ENCODE measurements at places on chromosomes 7 and 10. TPM values are rescaled to one million over a fixed set of nuclear protein-coding genes. Genes with fewer than 3 reads are reported as not detected.

DNA sequence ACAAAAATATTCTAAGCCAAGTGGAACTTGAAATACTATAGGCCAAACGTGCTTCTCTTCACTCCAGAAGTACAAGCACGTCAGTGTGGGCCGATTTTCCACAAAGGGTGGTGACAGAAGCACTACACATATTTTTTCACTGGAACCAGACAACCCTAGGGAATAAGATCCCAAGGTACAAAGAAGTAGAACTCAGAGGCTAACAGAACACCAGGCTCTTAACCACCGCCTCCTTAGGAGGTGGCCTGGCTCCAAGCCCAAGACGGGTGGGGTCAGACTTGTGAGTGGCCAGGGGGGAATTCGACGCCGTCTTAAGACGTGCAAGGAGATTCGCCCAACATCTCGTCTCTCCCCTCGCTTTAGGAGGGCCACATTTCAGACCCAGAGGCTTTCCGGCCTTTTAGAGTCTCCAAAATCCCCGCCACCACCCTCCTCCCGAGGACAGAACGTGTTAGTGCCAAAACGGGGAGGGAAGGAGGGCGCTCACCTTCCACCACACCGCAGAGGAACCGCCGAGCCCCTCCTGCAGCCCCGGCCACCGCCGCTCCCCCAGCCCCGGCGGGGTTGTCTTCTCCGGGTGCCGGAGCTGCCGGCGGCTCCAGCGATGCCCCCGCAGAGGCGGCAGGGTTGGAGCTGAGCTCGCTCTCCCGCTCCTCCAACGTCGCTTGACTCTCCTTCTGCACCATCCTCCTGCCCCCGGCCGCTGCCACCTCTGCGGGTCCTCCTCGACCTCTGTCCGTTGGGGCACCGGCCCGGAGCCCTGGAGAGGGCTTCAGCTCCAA is 716 bp downstream of the OGA start:
- DNase-seq = no peak

DNA sequence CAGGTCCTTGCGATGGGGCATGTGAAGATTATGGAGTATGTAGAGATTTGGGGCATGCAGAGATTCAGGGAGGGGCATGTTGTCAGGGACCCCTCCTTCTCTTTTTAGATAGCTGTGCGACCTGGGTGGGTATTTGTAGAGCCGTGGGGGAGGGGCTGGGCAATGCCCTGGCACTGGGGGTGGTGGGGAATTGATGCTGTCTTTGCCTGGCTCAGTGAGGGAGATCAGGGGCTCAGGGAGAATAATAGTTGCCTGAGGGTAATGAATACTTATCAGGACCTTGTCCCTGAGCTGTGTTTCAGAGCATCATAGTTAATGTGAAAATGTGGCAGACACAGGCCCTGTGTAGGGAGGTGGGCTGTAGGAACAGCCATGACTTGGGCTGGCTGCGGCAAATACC is 3.5 kb downstream of the RAMP3 start:
- no peak for DNase-seq

GRCh38 chr10:98170249-98171117 is 36.0 kb downstream of the R3HCC1L start:
- peak; percentile 11 for DNase-seq

GRCh38 chr10:124302951-124303505 is 115.7 kb downstream of the OAT start:
- DNase-seq = no peak

DNA sequence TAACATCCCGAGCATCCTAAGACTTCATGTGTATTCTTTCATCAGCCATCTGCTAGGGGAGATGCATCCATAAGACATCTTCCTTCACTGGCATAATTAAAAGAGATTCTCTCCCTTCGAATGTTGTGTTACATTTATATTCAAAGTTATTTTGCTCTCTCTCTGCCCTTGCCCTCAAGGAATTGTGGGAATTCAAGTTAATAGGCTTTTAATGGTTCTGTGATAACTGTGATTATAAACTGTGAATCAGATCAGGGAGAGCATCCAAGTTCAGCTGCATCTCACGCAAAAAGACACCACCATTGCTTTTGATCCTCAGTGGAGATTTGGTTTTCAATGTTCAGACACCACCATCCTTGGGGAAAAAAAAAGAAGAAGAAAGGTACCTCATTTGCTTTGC is 9.2 kb upstream of the TEX36 start:
- no peak for DNase-seq

DNA sequence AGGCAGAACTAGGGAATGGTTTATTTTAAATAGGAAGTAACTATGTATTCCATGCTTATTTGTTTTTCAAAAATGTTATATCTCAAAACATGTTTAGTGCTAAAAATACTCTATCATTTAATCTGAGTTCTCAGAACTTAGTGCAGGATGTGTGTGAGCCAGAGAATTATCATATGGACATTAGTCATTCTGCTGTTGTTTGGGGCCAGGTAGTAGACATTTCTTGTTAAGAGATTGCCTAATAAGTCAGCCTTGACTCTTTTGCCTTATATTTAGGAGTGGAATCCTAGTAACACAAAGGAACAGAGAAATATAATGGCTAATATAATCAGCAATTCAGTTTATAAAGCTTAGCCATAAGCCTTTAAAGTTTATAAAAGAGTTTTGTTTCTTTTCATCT is 149.8 kb downstream of the CCSER2 start:
- no peak for DNase-seq

GRCh38 chr10:125362950-125363349 is 202.6 kb upstream of the CTBP2 start:
- DNase-seq = no peak

GRCh38 chr7:557558-557881 is 37.9 kb upstream of the PDGFA start:
- DNase-seq = no peak

GRCh38 chr7:29224726-29225125 is 30.2 kb downstream of the CHN2 start:
- no peak for DNase-seq

GRCh38 chr7:2172311-2173188 is 60.2 kb downstream of the MAD1L1 start:
- peak; percentile 83 for DNase-seq

DNA sequence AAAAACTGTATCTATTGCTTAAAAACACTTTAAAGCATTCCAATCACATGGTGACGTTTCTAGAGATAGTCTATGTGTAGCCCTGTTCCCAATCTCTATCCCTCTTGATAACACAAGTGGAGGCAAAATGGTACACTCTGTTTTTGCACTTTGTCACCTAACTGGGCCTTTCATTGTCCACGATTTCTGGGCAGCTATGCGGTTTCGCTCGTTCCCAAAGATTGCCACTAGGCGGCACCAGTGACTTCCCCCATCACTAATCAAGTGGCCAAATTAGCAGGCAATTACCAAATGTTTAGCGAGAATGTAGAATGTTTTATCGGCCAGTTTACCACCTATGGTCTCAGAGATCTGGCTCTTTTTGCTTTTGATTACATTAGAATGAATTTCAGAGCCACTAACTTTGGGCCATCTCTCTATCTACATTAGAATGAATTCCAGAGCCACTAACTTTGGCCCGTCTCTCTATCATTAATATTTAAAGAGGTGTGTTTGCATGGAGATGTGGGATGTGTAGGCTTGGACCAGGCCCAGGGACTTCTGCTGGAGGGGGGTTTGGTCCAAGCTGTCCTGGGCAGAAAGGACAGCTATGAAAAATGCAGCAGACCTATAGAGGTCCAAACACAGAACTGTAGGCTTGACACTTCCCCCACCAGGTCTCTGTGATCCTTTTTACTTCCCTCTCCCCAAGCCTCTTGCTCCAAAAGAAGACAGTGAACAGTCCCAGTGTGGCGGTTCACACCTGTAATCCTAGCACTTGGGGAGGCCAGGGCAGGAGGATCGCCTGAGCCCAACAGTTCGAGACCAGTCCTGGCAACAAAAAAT is 90.1 kb downstream of the EPC1 start:
- no peak for DNase-seq

GRCh38 chr10:102398172-102399020 is 2.9 kb downstream of the NFKB2 start:
- no peak for DNase-seq

GRCh38 chr10:46528171-46528671 is 28.2 kb downstream of the GPRIN2 start:
- DNase-seq = no peak

DNA sequence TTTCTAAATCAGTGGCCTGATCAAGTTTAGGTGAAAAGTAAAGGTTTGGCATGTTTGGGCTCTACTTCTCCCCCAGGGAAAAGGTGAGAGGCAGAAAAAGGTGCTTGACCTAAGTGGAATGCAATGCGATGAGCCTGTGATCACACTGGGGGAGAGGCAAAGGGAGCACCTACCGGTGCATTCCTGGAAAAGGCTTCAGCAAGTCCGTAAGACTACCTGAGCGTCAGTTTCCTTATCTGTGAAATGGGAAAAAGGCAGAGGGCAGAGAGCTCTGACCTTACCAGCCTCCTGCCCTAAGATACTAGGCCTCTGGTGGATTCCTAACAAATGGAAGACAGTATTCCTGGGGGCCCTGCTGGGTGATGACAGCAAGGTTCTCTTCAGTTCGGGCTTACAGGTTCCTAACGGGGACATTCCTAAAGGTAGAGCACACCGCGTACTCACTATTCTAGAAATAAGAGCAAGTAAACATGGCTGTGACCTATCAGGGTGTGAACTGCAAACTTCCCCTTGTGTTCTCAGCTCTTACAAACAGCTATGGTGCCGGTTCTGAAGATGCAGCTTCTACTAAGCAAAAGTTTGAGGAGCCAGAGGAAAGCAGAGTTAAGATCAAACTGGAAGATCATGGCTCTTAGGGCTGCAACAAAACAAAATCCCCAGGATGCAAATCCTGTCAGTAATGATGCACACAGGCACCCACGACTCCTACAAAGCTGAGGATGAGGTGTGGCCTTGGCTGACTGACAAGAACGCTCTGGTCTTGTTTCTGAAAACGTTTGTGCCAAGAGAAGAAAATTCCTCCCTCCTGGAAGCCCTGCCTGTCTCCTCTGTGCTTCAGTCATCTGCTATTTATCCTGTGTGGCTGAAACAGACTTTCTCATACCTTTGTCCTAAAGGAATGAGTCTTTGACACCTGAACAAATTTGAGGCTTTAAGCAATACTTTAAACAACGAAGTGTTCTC is 13.3 kb upstream of the ACSL5 start:
- DNase-seq = no peak

GRCh38 chr7:19762631-19763030 is 10.8 kb downstream of the TMEM196 start:
- no peak for DNase-seq

GRCh38 chr7:46933596-46933995 is 648.3 kb downstream of the TNS3 start:
- DNase-seq = no peak

DNA sequence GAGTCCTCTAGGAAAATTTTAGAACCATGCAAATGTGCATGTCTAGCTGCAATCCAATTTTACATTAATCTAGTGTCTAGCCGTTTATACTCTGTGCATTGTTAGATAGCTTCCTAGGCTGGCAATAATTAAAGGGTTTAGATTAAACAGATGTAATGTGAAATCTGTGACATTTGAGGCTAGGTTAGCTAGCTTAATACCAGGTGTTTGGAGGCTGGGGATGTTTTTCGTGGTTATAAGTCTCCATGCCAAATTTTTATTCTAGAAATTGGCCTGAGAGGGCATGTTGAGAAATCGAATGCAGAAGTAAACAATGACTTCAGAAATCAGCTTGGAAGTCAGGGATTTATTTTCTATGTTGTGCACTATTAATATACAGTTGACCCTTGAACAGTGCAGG is 94.2 kb downstream of the ST7 start:
- no peak for DNase-seq

DNA sequence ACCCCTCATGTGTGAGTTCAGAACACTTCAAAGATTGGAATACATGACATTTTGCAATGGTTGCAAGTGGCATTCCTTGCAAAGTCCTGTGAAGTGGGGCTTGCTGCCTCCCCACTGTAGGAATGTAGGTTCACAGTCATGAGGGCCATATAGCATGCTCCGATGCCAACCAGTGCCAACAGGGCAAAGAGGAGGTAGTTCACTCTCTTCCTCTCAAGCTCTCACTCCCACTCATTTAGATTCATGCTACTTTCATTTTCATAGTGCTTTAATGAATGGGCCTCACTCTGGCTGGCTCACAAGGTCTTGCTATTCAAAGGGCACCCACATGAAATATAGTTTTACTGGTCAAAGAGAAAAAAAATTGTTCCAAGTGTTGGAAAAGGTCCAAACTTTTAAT is 169.9 kb upstream of the AOAH start:
- DNase-seq = no peak

- DNase-seq = no peak
Measured at GRCh38 chr10:129909531-129910256, 54.4 kb downstream of the EBF3 start.

GRCh38 chr10:94673614-94674321 is 9.8 kb upstream of the CYP2C18 start:
- DNase-seq = no peak

DNA sequence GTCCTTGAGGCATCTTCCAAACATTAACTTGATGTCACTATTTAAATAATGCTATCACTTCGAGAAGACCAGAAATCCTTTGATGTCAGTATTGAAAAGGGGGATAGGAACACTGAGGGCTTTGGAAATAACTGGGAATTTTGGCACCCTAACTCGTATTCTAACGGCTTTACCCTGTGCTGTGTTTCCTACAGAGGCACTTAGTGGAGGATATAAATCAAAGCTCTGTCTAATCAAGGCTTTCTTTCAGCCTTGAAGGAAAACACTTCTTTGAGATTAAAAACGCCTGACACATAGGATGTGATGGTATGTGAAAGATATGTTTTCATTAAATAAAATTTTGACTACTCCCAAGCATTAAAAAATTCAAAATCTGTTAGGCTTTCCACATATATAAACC is 62.3 kb downstream of the CREB5 start:
- no peak for DNase-seq

- DNase-seq = no peak
Measured at GRCh38 chr10:23818484-23818883, 379.6 kb downstream of the OTUD1 start.

DNA sequence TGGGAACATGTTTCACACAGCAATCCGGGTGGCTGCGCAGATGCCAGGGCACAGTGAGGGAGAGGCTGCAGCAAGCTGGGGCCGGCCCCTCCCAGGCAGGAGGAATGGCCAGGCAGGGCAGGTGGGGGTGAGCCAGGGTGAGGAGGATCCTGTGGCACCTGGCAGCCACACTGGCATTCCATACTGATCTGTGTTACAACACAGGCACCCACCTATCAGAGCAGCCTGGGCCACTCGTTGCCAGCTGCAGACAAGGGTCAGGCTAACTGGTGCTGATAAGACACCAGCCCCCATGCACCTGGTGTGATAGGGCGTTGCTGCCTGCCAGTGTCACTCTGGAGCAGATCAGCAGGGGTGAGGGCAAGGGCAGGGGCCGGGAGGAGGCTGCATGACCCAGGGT is 16.6 kb upstream of the RET start:
- no peak for DNase-seq

The PRRT4 gene
- 1.4 TPM for total RNA-seq

The UBTD1 gene
- 3.5 TPM for total RNA-seq

The STOX1 gene
- 4.7 TPM for total RNA-seq

The KCNIP2 gene
- 2.4 TPM for total RNA-seq

The CCDC3 gene
- 22.5 TPM for total RNA-seq

The TEX47 gene
- not detected for total RNA-seq

The HPS6 gene
- total RNA-seq = 11.1 TPM

The LGI1 gene
- total RNA-seq = 11.2 TPM

The ESYT2 gene
- total RNA-seq = 106 TPM

The FAM25G gene
- total RNA-seq = not detected

The PTPN20 gene
- total RNA-seq = 8.6 TPM

The ANKRD7 gene
- total RNA-seq = 3.1 TPM

The SLC26A4 gene
- 1.1 TPM for total RNA-seq

The TCF7L2 gene
- total RNA-seq = 24.7 TPM

The TAS2R41 gene
- not detected for total RNA-seq

The PTPRZ1 gene
- 13.9 TPM for total RNA-seq

Data from urinary bladder (tissue), 4 donors.